ENCODE measurements at places on chromosomes 7 and 10.

- peak; percentile 27 for DNase-seq
These were observed 43.8 kb downstream of the ADAMTS14 start for GRCh38 chr10:70715853-70716795.

DNA sequence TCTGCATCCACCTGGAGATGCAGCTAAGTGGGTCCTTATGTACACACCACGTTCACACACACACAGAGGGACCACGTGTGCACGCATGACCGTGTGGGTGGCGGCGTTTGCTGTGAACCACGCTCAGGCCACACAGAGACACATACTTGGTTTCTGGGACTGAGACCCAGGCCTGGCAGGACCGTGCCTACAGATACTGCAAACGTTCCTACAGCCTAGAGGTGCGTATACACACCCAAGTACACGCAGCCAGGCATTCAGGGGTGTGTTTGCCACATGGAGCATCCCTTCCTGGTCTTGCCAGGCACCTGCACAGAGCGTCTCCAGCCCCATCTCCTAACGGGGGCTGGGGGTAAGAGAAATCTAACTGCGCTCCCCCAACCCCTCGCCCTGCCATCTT, 49.0 kb upstream of the GTF2IRD1 start:
- DNase-seq, result no peak

DNA sequence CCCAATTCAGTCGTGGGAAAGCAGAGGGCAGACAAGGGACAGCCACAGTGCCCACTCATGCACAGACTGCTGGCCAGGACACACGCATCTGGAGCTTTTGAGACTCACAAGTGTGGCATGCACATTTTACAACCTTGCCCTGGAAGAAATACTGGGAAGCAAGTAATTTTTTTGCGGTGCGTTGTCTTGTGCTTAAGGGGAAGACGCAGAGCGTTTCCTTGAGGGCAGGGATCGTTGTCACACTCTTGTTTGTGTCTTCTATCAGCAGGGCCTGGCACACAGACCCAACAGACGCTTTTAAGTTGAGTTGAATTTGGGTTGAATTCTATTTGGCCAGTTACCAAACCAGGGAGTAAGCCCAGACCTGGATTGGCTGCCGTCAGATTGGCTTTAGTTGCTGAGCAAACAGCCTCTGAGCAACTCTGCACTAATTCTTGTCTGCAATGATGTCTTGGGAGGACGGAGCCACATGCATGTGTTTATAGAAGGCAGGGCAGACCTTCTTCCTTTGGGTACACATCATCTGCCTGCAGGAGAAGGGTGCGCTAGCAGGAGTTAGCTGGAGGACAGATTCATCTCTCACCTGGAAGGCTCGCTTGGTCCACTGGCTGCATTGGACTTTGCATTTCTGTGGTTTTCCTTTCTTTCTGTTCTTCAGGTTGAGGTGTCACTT, 38.4 kb downstream of the IL2RA start:
- DNase-seq, result no peak

GRCh38 chr10:35486297-35486990, 118.7 kb upstream of the GJD4 start:
- no peak for DNase-seq

GRCh38 chr7:114711241-114711640, 210.7 kb upstream of the MDFIC start:
- DNase-seq, result no peak

GRCh38 chr7:50037086-50037485, 56.0 kb downstream of the ZPBP start:
- DNase-seq, result no peak

- DNase-seq, result no peak
These were observed 371.8 kb downstream of the PAXIP1 start for GRCh38 chr7:154631162-154631561.

DNA sequence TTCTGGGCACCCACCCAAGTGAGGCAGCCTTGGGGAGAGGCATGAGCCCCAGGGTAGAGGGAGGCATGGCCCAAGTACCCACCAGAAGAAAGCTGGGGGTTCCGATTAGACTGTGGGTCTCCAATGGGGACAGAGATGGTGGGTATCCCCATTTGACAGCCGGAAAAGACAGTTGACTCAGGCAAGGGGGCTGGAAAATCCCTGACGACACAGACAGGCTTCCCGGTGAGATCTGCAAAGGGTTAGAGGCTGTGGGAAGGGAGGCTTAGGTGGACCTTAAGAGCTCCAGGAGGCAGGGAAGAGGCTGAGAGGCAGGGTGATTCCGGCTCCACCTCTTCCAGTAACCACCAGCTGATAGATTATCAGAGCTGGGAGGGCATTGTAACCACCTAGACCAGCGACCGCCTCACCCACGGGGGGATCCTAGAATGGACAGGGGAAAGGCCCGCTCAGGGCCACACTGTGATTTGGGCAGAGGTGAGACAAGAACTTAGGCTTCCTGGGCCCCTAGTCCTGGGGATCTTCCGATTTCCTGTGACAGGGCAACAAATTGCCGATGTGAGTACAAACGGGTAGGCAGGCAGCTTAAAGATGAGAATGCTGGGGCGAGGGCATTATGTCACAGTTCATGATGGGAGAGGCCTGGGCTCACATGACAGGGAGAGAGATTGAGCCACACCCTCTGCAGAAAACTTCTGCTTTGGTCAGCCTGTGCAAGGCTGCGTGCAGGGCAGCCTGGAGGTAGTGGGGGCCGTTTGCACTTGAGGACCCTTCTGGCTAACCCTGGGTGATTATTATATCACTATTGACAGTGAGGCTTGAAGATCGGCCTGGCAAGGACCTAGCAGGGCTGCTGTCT, 5.4 kb downstream of the TBATA start:
- no peak for DNase-seq

- DNase-seq, result no peak
These were observed 41.8 kb upstream of the ZNF488 start for GRCh38 chr10:47425813-47426419.

- no peak for DNase-seq
These were observed 24.8 kb upstream of the ZNF735 start for GRCh38 chr7:64182036-64182790.

- no peak for DNase-seq
These were observed 42.2 kb upstream of the PFKP start for GRCh38 chr10:3025026-3025683.

DNA sequence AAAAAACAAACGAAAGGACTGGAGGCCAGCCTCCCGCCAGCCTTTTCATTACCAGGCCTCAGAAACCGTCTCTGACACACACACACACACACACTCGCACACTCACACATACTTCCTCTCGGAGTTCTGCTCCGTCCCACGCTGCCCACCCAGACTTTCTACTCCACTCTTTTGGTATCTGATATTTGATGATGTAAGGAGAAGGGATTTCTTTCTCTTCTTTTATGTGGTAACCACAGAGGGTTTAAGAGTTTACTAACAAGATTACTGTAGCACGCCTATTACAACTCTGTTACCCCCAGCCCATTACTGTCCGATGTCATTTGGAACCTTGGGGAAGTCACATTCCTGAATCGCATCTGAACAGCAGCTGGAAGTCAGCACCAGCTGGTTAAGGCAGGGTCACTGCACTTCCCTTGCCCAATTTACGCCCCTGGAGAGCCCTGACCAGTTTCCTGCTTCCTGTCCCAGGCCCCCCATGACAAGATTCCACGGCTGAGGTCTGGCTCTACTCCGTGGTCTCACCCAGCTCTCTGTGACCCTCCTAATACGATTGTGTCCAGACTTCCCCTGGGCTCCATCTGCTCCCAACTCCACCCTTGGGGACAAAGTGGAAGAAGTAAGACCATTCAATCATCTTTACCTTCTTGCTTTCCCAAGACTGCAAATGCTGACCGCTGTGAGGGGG, 1.1 kb downstream of the DENND2A start:
- DNase-seq, result no peak

DNA sequence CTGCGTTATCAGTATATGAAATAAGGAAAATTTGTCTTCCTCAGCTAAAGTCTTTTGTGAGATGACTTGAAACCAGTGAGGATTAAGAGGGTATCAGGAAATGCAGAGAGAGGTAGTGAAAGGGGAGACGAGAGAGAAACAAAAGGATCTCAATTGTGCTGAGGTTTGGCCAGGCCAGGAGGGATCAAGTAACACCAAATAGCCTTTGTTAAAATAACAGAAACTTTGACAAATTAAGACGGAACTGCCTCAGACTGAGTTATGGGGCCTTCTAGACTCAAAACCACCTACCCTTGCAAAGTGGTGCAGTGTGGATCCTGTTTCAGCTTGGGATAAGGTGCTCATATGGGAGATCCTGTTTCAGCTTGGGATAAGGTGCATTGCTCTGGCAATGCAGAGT, 263.1 kb downstream of the CREB5 start:
- no peak for DNase-seq
